ENCODE measurements at places on chromosomes 16 and 17.
A peak's percentile ranks its signal among the peaks of the same experiment; 100 is the strongest.

GRCh38 chr16:64532117-64532516 lies 589.7 kb downstream of the CDH11 start:
- ATAC-seq: no peak

DNA sequence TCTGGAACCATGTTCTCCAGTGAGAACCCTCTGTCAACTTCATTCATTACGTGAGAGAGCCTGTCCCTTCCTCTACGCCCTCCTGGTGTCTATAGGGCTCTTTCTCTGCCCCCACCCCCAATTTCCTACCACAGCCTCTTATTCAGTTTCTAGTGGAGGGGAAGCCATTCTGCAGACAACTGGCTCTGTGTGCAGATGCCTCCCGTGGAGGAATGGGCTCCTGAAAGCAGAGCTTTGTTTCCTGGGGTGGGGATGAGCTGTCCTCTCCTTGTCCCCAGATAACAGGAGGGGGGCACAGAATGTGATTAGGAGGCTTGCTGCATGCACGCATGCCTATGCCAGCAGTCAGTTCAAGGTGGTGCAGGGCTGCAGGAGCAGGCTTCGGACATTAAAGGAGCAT lies 31.6 kb downstream of the MMP15 start:
- ATAC-seq: no peak

DNA sequence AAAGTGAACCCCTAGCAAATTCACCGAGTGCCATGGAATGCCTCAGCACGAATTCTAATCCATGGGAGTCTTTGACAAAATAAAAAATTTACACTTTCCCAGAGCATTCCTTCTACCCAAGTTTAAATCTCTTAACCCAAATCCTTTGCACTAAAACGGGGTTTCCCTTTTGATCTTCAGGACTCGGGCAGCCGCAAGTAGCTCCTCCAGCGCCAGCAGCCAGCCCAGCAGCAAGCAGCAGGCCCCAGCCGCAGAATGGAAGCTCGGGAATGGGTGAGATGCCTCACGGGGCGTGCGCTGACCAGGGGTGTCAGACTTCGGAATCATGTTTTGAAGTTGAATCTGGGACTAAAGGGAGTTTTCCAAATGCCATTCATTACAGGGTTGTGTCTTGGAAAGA lies 42.4 kb downstream of the RPA1 start:
- ATAC-seq: no peak

DNA sequence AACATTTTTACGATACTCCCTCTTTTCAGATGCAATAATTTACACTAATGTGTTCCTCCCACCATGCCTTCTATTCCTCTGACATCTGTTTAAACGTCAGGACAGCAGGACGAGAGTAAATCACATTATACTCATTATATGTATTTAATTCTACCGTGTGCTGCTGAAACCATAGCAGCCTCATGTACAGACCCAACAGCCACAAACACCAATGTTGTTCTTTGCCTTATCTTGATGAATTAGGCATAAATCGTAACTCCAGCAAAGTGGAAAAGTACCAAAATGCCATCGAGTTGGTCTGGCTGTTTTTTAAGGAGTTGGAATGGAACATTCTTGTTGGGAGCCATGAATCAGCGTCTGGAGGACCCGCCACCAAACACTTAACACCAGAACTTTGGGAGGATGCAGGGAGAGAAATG lies 82.9 kb upstream of the FOXF1 start:
- ATAC-seq: no peak

GRCh38 chr16:20918486-20919239 lies 18.1 kb downstream of the LYRM1 start:
- ATAC-seq: no peak

DNA sequence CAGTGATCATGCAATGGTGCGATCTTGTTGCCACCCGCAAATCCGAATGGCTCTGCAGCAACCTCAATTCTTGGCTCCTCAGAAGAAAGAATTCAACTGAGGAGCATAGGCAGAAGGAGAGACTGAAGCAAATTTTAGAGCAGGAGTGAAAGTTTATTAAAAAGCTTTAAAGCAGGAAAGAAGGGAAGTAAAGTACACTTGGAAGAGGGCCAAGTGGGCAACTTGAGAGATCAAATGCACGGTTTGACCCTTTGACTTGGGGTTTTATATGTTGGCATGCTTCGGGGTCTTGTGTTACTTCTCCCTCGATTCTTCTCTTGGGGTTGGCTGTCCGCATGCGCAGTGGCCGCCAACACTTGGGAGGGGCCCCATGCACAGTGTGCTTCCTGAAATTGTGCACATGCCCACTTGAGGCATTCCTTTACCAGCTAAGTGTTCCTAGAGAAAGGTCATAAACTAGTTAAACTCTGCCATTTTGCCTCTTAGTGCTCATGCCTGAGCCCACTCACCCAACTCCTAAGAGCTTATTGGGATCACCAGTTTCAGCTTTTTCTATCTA lies 36.7 kb downstream of the ZNRF1 start:
- no peak for ATAC-seq

GRCh38 chr16:2963723-2964474 lies at the start of gene KREMEN2:
Gene KREMEN2 (plus strand): TSS chr16:2964275. CDS start chr16:2964521, 246 bp downstream.
- peak; percentile 36 for ATAC-seq

DNA sequence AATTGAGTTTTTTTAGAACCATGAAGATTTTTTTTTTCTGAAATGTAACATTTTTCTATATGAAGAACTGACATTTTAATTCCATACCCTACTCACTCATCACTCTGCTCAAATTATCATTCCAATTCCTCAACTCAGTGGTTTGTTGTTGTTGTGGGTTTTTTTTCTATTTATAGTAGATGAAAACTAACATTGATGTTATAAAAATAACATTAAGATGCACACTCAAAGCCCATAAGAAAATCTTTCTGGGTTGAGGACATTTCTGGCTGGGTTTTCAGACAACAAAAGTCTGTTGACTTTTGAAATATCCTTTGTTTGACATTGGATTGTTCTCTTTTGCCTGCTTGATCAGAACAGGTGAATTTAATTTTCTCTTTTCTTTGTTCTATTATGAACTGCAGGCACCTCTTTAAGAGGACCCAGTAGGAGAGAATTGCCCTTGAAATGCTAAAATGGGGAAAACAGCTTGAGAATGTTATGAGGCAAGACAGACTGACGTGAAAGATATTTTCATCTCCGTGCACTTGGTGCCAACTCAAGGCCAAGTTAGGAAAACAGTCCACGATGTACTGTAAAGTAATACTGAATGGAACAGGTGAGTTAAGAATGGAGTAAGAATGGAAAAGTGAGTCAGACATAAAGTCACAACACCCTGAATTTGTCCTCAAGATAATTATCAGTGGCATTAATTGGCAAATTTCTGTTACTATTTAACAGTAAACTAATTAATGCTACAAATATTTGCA lies 16.1 kb upstream of the ABCA5 start:
- ATAC-seq: no peak

GRCh38 chr16:76913046-76913445 lies 277.9 kb upstream of the MON1B start:
- ATAC-seq: no peak

DNA sequence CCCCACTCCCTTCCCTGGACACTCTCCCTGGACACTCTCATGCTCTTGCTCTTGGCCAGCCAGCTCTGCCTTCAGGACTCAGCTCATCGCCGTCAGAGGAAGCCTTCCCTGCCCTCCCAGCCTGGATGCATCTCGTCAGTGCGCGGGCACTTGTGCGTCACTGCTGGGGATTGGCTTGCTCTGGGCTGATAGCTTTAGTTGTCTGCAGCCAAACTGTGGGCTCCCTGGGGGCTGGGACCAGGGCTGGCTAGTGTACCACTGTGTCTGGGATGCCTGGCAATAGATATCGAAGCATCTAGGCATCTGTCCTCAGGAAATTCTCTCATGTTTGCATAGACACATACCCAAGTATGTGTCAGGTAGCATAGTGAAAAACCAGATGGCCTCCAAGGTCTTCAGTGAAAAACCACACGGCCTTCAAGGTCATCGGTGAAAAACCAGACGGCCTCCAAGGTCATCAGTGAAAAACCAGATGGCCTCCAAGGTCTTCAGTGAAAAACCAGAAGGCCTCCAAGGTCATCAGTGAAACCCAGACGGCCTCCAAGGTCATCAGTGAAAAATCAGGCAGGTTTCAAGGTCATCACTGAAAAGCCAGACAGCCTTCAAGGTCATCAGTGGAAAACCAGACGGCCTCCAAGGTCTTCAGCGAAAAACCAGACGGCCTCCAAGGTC lies 72.0 kb downstream of the CMIP start:
- peak; percentile 66 for ATAC-seq

DNA sequence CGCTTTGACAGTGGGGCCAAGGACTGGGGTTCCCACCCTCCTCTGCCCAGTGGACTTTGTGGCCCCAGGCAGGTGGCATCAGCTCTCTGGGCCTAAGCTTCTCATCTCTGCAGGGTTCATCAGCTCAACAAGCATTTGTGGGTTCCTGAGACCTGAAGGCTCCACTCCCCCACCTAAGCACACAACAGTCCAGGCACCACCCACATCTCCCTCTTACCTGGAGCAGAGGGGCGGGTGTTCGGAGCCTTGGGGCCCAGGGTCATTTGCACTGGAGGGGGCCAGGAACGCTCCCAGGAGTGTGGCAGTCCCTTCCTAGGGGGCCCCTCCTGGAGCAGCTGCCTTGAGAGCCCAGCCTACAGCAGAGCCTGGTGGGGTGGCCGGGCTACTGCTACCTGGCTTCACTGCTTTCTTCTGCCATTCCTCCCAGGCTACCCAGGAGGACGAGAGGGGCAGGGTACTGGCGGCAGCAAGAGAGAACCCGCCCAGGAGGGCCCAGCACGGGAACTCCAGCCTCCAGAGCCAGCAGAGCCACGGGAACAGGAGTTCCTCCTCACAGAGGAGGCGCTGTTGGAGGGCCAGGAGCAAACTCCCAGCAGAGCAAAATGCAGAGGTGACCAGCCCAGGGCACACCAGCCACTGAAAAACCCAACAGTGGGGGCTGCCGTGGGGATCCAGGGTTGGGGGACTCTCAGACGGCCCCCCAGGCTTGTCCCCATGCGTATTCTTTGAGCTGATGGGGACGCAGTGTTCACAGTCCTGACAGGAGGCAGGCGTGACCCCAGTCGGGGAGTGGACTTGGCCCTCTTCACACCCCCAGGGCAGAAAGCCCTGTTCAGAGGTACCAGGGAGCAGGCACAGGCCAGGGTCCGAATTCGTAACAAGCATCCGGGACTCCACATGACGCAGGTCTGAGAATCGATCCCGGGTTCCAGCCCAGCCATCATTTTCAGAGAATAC lies 35.1 kb upstream of the SLC38A10 start:
- ATAC-seq: peak; percentile 21

DNA sequence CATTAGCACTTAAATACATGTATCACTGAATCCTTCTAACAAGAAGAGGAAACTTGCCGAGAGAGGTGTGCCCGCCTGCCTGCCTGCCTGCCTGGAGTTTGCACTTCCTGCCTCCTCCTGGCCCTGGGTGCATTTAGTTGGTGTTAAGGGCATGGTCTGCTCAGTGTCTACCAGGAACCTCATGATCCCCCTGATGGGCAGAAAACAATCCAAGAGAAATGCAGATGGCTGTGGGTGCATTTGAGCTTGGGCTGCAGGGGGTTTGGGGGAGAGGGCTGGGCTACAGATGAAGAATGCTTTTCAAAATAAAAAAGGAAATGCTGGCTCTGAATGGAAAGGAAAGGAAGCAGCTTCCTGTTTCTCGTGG lies 10.1 kb downstream of the KSR1 start:
- ATAC-seq: no peak

- no peak for ATAC-seq
Observed at GRCh38 chr17:67492824-67493517, 115.9 kb downstream of the PITPNC1 start.

GRCh38 chr17:65552214-65552613 lies 9.2 kb downstream of the AXIN2 start:
- no peak for ATAC-seq

DNA sequence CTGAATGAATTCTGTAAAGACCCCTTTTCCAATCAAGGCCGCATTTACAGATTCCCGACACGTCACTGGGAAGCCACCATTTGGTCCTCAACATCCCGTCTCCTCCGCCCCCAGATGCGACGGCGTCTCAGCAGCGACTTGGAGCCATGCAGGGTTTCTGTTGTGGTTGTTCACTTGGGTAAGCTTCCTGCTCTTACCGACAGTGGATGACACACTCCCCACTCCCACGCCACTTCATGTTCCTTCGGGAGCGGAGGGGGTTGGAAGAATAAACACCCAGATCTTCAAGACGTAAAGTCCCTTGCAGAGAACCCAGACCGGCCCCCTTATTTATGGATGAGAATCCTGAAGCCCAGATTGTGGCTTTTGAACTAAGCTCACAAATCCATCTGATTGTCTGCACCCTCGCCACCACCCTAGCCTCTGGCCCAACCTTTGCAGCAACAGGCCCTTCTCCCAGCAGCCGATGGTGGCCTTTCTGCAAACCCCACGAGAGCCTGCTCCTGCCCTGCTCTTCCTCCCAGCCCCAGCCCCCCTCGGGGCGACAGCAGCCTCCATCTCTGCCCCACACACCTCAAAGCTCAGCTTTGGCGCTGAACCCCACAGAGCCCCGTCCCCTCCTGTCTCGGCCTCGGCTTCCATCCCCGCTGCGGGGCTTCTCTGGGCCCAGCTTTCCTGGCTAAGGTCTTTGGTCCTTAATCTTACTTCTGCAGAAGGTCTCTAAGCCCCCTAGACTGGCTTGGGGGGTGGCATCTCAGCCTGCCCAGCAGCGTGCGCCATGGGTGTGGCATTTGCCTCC lies 19.0 kb upstream of the OSGIN1 start:
- no peak for ATAC-seq

GRCh38 chr16:88856122-88856827 lies 472 bp downstream of the GALNS start:
- ATAC-seq: no peak

DNA sequence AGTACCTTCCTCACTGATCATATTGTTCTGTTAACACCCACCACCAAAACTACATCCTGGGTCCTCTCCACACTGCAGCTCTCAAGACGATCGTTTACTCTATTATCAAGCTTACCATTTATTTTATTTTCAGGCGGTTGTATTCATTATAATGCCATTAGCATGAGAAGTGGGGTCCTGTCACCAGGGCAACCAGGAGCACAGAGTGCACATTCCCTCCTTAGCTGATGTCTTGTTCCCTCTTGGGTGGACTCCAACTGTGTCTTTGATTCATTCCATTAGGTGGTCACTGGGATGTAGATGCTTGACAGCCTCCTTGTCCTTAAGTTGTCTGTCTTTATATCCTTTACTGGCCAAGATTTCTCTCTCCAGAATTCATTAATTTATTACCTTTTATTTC lies 965.9 kb upstream of the EEF2KMT start:
- no peak for ATAC-seq

DNA sequence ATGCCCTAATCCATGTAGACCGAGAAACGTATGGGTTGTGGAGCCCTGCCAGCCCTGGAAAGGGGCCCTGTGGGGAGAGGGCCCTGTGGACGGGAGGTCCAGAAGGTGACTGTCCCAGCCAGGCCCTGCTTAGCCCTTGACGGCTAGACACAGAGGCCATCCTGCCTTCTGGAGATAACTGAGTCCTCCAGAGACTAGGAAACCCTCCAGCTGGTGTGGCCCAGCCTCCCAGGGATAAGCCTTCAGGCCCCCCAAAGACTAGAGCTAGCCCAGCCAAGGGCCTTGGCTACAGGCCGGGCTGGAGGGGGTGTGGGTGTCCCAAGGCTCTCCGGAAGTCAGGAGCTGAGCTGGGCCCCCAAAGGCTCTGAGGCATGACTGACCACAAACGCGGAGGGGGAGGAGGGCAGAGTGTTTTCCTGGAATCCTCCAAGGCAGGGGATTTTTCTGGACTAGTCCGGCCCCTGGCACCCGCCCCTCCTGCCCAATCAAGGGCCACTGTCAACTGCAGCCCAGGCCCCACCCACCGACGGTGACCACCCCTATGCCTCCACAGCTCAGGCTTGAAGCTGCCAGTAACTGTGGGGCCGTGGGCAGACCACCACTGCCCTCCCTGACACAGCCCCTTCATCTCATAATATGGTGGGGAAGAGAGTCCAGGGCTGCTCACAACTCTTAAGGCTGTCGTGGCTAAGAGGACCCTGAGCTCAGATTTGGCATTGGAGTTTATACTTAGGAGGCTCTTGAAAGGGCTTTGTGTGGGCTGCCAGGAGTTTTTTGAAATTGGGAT lies 885 bp upstream of the VASN start:
- ATAC-seq: no peak

Measured in SK-N-SH treated with all-trans-retinoic acid at 6 μM for 48 hours (cell line).